ENCODE measurements at places on chromosomes 16 and 17.

GRCh38 chr17:78537217-78537860 lies 39.9 kb downstream of the DNAH17 start:
- peak; percentile 31 for DNase-seq

- DNase-seq: peak; percentile 75
Observed at GRCh38 chr17:59825533-59826322, 67.0 kb downstream of the TUBD1 start.

- no peak for DNase-seq
Observed at GRCh38 chr16:71648162-71648561, 22.2 kb downstream of the MARVELD3 start.

- DNase-seq: no peak
Observed at GRCh38 chr16:88478889-88479792, 26.1 kb downstream of the ZFPM1 start.

DNA sequence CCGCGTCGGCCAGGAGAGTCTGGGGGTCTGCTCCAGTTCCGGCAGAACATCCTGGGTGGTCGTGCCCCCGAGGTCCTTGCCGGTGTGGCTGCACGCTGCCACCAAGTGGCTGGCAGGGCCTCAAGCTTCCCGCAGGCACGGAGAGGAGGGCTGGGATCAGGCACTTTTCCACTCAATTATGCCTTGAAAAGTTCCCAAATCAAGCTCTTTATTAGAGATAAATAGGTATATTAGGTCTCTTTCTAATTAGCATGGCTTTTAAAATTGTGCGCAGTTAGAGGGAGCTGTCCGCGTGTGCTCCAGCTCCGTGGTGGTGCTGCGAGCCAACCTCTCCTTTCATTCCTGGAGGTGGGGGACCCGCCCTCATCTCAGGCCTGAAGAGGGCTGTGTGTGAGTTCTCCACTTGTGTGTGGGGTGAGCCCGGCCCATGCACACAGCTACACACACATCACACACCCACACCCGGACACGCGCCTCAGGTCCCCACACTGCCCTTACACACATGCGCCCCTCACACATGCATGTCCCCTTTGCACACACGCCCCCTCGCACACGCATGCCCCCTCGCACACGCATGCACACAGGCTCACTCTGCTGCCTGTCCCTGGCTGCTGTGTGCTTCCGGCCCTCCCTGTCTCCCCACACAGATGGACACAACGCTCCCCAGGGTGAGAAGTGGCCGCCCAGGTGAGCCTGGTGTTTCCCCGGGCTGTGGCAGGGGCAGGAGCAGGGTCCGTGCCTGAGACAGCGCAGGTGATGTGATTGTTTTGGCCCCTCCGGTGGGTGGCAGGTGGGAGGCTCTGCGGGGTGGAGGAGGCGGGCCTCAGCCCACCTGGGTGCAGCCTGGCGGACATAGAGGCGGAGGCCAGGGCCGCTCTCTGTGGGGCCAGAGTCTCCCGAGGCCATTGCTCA lies 28.8 kb downstream of the CACNA1H start:
- no peak for DNase-seq

GRCh38 chr16:46817961-46818360 lies 13.0 kb downstream of the C16orf87 start:
- DNase-seq: no peak

DNA sequence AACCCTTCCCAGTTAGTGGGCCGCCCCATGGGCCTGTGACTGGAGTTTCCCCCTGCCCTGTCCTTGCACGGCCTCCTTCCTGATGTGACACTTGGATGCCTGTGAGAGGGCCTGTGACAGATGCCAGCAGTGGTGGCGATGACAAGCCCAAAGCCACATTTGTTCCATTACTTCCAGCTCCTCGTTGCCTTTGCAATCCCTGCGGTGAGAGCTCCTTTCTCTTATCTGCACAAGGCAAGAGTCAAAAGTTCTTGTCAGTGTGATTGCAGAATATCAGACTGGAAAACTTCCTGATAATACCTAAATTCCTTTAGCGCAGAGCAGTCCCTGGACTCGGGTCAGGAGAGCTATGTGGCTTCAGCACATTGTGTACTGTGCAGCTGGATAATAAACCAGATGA lies 54.4 kb upstream of the ARHGAP44 start:
- DNase-seq: no peak

GRCh38 chr17:9755083-9755482 lies 36.3 kb downstream of the DHRS7C start:
- DNase-seq: no peak

DNA sequence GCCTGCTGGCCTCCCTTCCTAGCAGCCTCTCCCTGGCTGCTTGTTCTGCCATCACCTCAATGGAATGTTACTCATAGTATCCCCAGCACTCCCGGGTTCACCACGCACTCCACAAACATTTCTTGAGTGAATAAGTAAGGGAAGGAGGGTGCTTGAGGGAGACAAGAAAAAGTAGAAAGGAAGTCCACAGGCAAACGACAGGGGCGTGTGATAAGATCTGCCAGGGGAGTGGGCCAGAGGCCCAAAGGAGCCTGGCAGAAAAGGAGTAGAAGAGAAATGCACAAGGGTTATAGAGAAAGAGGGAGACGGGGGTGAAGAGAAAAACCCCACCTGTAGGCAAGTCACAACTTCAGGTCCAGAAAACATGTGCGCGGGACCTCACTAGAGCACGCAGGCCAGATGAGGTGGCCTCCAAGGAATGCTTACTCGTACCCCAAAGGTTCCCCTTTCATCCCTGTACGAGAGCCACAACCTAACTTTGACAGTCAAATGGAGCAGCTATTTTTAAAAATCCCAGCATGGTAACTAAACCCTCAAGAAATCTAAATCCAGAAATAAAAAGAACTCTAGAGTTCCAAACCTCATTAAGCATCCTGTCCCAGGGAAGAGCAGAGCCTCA lies 6.6 kb downstream of the ZDHHC7 start:
- DNase-seq: no peak

- no peak for DNase-seq
Observed at GRCh38 chr16:3735541-3735940, 18.2 kb upstream of the TRAP1 start.

- no peak for DNase-seq
Observed at GRCh38 chr17:81527591-81528383, at the start of gene FSCN2. Gene FSCN2 (plus strand): TSS chr17:81528377. CDS start chr17:81528532, 155 bp downstream.

GRCh38 chr16:22694887-22695382 lies 119.0 kb upstream of the HS3ST2 start:
- no peak for DNase-seq

DNA sequence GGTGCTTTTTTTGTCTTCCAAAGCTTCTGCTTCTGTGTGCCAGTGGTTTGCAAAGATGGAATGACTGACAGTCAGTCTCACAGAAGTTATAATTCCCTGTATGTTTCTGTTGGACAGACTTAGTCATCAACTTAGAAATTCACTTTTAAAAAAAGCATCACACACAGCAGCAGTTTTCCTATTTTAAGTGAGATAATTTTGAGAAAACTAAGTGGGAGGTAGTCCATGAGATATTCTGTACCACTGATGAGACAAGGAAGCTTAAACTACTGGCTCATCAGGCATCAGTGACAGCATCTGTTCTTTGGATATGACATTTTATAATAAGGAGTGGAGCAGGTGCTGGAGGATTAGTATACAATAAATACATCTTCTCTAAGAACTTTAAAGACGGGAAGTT lies 20.0 kb downstream of the CNP start:
- DNase-seq: no peak

- no peak for DNase-seq
Observed at GRCh38 chr17:58756246-58757161, 850 bp downstream of the PPM1E start.

DNA sequence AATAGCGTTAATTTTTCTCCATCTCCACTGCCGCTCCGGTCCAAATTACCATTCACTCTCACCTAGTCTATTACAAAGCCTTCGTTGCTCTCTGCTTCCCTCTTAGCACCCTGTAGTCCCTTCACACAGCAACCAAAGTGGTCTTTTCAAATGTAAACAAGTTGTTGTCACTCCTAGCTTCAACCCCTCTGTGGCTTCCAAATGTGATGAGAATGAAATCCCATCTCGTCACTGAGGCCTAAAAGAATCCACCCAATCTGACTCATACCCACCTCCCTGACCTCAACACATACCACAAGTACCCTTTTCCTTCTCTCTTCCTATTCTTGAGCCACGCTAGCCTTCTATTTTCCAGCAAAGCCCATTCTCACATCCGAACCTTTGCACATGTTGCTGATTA lies 2.2 kb upstream of the PELP1 start:
- no peak for DNase-seq

DNA sequence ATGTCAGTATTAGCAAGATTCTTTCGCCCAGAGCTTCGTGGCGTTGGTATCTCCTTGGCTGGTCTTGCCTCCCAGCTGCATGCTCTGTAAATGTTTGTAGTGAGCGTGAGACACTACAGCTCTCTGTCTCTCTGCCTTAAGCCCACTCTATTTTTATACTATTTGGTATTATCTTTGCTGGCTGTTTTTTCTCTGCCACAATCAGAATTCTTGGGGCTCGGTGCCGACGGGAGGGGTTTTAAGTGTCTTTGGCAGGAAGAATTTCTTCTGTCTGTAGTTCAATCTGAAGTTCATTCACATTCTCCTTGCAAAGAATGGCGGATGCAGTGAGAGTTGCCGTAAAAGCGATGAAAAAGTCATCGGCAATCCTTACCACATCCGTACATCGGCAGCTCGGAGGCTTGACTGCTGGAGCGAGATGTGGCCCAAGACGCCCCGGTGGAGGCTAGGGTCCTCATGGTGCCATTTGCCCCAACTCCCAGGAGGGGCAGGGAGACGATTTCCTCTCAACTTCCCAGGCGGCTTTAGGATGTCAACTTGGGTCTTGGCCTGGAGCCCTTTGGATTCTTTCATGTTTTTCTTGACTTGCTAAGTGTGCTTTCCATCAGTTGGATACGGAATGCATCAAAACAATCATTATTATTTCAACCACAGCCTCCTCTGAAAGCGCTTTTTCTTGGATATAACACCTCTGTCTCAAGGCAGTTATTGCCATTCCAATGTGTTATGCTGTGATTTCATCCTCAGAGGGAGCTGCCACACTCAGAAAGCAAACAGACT lies 132.3 kb upstream of the SDK2 start:
- DNase-seq: no peak

- DNase-seq: no peak
Observed at GRCh38 chr16:51031598-51031997, 119.5 kb downstream of the SALL1 start.

DNA sequence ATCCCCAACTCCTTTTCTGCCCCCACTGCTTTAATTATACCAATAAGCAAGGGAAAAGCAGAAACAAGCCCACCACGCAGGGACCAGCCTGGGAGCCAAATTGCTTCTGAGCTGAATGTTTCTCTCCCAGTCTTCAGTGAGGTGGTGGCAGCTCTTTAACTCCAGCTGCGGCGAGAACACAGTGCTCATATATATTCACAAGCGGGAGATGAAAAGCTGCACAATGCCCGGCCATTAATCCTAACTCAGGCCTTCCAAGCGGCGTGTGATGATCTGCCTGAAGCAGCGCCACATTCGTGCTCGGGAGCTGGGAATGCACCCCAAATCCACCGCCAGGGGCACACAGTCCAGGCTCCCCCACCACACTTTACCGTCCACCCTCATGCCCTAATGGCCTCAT lies 203.7 kb upstream of the SDK2 start:
- no peak for DNase-seq

- peak; percentile 100 for DNase-seq
Observed at GRCh38 chr17:14300575-14301278, at the start of gene HS3ST3B1. Gene HS3ST3B1 (plus strand): TSS chr17:14301081. CDS start chr17:14301519, 438 bp downstream.

DNA sequence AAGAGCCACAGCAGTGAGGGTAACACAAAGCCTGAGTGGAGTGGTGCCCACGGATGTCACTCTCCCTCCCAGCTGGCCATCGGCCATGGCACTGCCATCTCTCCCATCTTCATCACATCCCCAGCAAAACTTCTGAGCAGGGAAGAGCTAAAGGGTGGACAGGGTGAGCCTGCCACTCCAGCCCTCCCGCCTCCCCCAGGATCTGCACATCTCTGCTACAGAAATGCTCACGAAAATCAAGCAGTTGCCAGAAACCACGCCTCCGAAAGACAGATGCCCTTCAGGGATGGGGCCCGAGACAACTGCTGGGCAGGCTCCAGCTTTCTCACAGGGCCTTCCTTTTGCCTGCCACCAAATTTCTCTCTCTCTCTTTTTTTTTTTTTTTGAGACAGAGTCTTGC lies 3.6 kb downstream of the GRIN2C start:
- no peak for DNase-seq

- no peak for DNase-seq
Observed at GRCh38 chr16:12815361-12815760, 11.7 kb upstream of the CPPED1 start.

DNA sequence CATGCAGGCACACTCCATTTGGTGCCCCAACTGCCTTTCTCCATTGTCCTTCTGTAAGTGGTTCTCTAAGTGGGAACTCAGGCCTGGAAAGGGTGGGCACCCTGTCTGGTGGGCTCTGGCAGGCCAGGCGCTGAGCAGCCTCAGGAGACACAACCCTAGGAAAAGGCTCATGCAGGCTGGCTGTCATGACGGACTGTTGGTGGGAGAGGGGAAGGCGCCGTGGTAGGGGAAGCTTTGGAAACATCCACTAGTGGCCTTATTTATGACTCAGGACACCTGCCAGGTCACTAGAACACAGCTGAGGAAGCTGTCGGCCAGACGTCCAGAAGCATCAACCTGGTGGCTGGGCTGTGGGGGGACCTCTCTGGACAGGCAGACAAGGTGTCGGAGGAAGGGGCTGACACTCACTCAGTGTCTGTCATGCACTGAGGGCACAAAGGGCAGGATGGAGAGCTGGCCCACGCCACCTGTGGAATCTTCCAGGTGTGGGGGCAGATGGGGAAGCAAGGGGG lies 216.0 kb downstream of the SEC14L1 start:
- DNase-seq: peak; percentile 62
